Stimulated activated CD4-positive, alpha-beta T cell treated with anti-CD3 and anti-CD28 coated beads, Interleukin-15, amount 100 ng/mL, for 1 hour (primary cell): ENCODE measurements at places on chromosomes 2 and 18.

- DNase-seq, result no peak
Measured at GRCh38 chr2:64760128-64760527, 106.4 kb upstream of the SERTAD2 start.

- DNase-seq, result no peak
Measured at GRCh38 chr2:207223051-207223450, 57.3 kb upstream of the KLF7 start.

- no peak for DNase-seq
Measured at GRCh38 chr2:30362468-30363081, 84.5 kb upstream of the LCLAT1 start.

DNA sequence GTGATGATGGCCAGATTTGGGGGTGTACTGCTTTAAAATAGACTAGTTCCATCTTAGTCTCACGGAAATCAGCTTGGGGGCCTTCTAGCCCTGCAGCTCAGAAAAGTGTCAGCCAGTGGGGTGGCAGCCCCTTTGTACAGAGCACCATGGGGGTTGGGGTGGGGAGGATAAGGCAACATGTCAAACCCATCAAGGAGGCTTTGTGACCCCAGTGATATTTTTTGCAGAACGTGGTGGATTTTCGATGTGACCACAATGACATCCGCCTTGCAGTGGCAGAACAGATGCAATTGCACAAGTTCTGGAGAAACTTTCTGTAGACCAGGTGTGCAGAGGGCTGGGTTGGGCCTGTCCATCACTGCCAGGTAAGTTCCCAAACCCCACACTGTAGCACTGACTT is 3.0 kb upstream of the CD8A start:
- no peak for DNase-seq

GRCh38 chr2:169193618-169194017 is 124.3 kb downstream of the DHRS9 start:
- DNase-seq, result no peak

GRCh38 chr2:43057026-43057741 is 169.2 kb downstream of the ZFP36L2 start:
- DNase-seq, result no peak

GRCh38 chr2:128543646-128544045 is 225.0 kb upstream of the HS6ST1 start:
- no peak for DNase-seq

GRCh38 chr2:188130317-188130716 is 161.4 kb upstream of the GULP1 start:
- DNase-seq, result no peak

DNA sequence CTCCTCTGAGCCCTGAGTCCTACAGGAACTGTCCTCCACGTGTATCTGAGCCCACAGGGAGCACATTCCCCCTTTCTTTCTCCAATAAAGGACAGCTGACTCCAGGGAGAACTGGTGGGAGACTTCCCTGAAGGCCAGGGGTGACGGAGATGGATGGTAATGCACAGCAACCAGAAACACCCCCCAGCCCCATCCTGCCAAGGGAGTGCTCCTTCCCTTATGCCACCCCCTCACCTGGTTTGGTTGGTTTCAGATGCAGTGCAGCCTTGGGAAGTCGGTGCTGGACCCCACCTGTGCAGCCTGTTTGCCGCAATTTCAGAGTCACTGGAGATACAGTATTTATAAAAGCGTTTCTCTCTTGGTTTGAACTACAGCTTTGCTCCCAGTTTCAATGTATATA is 24.0 kb downstream of the GPR55 start:
- DNase-seq, result no peak

- DNase-seq, result no peak
Measured at GRCh38 chr18:65725251-65726050, 25.4 kb upstream of the CDH7 start.

DNA sequence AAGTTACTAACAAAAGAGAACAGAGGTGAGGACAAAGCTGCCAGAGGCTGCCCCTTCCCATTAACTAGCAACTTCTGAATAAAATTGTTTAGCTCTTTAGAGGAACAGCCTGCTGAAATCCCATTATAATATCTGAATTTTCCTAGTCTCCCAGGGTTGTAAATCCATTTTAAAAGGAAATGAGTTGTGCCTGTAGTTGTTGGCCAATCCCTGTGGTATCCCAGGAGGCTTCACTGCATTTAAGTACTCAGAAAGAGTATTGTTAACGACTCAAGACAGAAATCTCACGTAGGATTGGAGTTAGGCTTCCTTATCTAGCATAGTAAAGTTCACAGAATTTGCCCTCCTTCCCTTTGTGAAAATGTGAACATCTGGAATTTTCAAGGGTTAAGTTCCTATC is 8.9 kb downstream of the LAPTM4A start:
- DNase-seq, result no peak

GRCh38 chr18:25815659-25816058 is 274.8 kb downstream of the SS18 start:
- no peak for DNase-seq

GRCh38 chr2:28624436-28624792 is 127.2 kb upstream of the PPP1CB start:
- DNase-seq, result no peak

DNA sequence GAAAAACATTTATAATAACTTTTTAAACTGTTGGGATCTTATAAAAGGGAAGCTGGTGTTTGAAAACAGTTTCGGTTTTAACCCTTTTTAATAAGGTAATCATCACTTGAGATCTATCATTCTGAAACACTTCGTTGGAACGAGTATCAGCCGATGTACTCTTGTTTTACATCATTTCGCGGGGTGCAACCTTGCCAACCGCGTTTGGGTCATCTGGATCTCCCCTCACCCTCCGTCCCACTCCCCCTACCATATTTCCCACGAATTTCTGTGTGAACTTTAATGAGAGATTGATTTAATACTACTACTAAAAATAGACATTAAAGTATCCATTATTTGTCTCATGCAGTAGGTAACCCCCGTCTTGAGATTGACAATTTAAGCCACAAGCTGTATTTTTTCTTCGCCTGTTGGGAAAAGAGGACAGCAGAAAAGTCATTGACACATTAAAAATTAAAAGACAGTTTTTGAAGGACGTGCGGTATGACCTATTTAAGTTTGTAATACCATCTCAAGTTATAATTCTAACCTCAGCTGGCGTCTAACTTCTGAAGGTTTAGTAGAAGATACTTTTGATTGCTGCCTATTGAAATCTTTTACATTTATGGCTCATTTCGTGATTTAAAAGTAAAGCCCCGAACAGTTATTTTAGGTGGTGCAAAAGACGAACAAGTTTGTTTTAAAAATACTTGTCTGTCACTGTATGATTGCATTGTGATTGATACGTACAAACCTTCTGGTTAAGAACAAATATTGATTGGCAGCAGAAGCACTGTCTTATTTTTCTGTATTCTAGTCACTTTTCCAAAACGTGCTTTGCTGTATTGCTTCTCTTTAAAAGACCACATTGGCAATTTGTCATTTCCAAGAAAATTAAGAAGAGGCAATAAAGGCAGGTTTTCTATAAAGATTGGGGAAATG is 1.5 kb downstream of the CREB1 start:
- no peak for DNase-seq

- DNase-seq, result no peak
Measured at GRCh38 chr2:155250800-155251199, 552.3 kb downstream of the KCNJ3 start.

DNA sequence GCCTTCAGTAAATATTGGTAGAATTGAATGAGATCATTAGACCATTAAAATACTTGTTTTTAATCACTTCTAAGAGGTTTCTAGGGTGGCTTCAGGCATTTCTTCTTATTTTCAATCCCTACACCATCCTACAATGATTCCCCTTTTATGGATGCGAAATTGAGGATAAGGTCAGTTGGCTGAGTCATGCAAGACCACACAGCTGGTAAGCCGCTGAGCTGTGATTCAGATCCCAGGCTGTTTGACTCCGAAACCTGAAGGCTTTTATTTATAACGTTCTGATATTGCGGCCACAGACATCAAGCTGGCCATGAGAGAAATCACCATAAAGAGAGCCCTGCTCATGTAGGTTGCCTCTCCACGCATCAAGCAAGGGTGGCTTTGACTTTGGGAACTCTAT is 133.4 kb downstream of the VAPA start:
- no peak for DNase-seq

- no peak for DNase-seq
Measured at GRCh38 chr2:141440072-141440635, 690.7 kb downstream of the LRP1B start.

GRCh38 chr2:126749537-126749936 is 93.6 kb downstream of the GYPC start:
- DNase-seq, result no peak

GRCh38 chr2:88250404-88250803 is 80.3 kb downstream of the THNSL2 start:
- DNase-seq, result no peak

GRCh38 chr2:173472112-173472511 is 117.4 kb downstream of the CDCA7 start:
- DNase-seq, result no peak
